ENCODE measurements at places on chromosomes 4 and X.
A peak's percentile ranks its signal among the peaks of the same experiment; 100 is the strongest.

DNA sequence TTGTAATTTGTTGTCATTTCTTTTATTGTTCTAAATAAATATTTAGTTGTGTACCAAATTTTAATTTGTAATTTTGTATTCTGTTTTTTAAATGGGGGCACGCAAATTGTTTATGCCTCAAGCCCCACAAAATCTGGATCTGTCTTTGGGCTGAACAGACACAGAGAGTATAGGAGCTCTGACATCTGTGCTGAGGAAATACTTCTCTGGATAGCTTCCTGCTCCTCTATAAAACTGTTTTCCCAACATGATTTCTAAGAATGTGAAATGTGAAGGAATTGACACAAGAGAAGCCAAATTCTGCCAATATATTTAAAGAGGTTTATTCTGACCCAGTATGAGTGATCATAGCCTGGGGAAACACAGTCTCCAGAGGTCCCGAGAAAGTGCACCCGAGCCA lies 93.0 kb downstream of the IL13RA2 start:
- no peak overlapping the region for H3K27ac ChIP-seq
- no peak for DNase-seq
- no peak overlapping the region for H3K4me3 ChIP-seq
- H3K27me3 ChIP-seq: peaks cover 58% of the 10 kb centered on the region
- H3K4me1 ChIP-seq: no peaks in the 10 kb centered on the region
- peaks cover 6% of the 10 kb centered on the region for H3K36me3 ChIP-seq

DNA sequence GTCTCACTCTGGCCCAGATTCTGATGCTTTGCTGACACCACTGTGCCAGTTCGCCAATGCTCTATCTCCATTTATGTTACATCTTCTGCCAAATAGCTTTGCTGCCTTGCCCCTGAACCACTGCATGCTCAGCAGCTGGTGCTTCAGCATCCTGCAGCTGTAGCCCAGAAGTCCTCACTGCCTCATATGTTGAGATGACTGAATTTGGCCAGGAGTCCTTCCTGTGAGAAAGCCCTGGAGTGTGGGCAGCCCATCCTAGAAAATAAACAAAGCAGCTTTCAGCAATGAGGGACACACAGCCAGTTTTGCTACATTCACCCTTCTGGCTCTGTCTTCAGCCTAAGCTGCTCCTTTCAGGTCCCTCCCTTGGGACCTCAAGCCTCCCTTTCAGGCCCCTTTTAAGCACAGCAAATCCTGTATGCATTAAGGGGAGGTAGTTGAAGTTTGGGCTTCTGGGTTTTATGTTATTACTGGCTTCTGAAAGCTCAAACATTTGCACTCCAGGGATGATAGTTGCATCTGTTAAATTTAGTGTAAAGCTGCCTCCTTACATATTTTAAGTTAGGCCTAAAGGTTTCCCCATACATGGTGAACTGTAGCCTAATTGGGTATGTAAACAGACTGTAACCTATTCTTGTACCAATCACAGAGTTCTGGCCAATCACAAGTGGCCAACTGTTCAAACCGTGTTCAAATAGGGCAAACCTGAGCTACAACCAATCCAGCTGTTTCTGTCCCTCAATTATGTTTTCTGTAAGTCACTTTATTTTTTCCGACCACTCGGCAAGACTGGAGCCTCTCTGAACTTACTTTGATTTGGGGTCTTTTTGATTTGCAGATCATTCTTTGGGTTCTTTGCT lies 2.1 kb upstream of the TMEM165 start:
- H3K27ac ChIP-seq: no peak overlapping the region
- no peak for DNase-seq
- no peaks in the 10 kb centered on the region for H3K27me3 ChIP-seq

DNA sequence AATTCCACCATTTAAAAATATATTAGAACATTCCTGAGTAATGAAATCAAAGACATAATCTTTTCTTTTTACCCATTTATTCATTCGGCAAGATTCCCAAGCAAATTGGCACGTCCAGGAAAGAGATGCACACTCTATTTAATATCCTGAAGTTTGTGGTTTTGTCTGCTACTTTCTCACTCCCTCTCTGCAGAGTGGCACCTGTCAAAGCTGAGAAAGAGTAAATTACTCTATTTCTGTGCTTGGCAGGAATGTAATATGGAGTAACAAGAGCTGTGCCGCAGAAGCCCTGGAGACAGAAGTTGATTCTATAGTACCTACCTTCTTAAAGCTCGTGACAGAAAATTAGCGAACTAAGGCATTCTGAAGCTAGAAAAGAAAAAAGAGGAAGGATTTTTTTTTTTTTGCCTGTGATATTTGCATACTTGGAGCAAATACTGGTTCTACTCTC lies 5.5 kb downstream of the GSTCD start:
- H3K4me1 ChIP-seq: peaks cover 12% of the 10 kb centered on the region
- H3K36me3 ChIP-seq: no peaks in the 10 kb centered on the region
- peak; percentile 58 for DNase-seq
- peak overlapping the region; percentile 90 for H3K27ac ChIP-seq
- H3K27me3 ChIP-seq: no peaks in the 10 kb centered on the region
- H3K4me3 ChIP-seq: peak overlapping the region; percentile 67

- peaks cover 13% of the 10 kb centered on the region for H3K36me3 ChIP-seq
- H3K4me1 ChIP-seq: no peaks in the 10 kb centered on the region
- DNase-seq: no peak
- H3K27me3 ChIP-seq: no peaks in the 10 kb centered on the region
Observed at GRCh38 chr4:26663888-26664287, 80.0 kb downstream of the TBC1D19 start.

GRCh38 chr4:75545526-75545925 lies 10.3 kb upstream of the ODAPH start:
- H3K27me3 ChIP-seq: no peaks in the 10 kb centered on the region
- H3K36me3 ChIP-seq: no peaks in the 10 kb centered on the region
- H3K4me3 ChIP-seq: no peak overlapping the region
- no peak overlapping the region for H3K27ac ChIP-seq
- DNase-seq: no peak

GRCh38 chrX:110536816-110537215 lies 178.2 kb downstream of the RTL9 start:
- H3K27me3 ChIP-seq: peaks cover 43% of the 10 kb centered on the region
- no peak overlapping the region for H3K4me3 ChIP-seq
- H3K4me1 ChIP-seq: no peaks in the 10 kb centered on the region
- H3K27ac ChIP-seq: no peak overlapping the region

Data from MCF 10A (cell line).